Activated T-helper 1 cell treated with anti-CD3 and anti-CD28 coated beads, Interleukin-2, amount 50 U/mL, for 16 hours (primary cell): ENCODE measurements at places on chromosomes 3 and 15.

- no peak for DNase-seq
These were observed 264.9 kb upstream of the TPM1 start for GRCh38 chr15:62777671-62778070.

GRCh38 chr15:90915216-90915807, 12.2 kb downstream of the MAN2A2 start:
- DNase-seq: no peak

GRCh38 chr15:80747317-80748053, 31.7 kb upstream of the CEMIP start:
- no peak for DNase-seq

GRCh38 chr3:14524311-14524711, 15.8 kb downstream of the GRIP2 start:
- DNase-seq: no peak

GRCh38 chr3:97822359-97822775, 556 bp downstream of the CRYBG3 start:
- DNase-seq: peak; percentile 2

DNA sequence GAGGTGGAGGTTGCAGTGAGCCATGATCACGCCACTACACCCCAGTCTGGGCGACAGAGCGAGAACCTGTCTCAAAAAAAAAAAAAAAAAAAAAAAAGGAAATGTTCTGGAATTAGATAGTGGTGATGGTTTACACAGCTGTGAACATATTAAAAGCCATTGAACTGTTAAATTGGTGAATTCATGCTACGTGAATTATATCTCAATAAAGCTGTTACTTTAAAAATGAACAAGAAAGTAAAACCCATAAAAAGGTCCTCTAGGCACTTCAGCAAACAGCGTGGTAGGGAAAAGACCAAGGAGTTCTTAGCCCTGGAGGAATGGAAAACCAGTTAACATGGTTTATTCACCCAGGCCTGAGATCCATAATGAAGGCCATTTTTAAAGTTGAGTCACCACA, 180.1 kb downstream of the ATG7 start:
- DNase-seq: no peak

GRCh38 chr3:53646723-53647122, 152.3 kb downstream of the CACNA1D start:
- no peak for DNase-seq

DNA sequence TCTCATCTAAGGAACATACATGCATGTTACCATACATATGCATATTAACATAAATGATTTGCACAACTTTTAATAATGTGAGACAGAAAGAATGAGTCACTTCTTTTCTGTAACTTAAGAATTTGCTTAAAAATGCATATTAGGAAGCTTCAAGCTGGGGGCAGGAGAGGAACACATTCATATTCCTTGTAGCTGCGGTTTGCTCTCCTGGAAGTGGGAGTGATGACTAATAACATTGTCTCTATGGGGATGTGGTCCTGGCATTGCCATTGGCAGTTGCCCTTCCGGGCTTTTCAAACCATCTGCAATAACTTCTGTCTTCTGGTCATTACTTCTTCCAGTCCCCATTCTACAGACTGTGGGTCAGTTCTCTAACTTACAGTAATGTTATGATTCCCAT, 15.6 kb downstream of the CHST2 start:
- DNase-seq: no peak

GRCh38 chr3:8436661-8437287, 64.8 kb upstream of the LMCD1 start:
- DNase-seq: no peak

GRCh38 chr3:156323466-156323865, 203.1 kb downstream of the KCNAB1 start:
- no peak for DNase-seq

DNA sequence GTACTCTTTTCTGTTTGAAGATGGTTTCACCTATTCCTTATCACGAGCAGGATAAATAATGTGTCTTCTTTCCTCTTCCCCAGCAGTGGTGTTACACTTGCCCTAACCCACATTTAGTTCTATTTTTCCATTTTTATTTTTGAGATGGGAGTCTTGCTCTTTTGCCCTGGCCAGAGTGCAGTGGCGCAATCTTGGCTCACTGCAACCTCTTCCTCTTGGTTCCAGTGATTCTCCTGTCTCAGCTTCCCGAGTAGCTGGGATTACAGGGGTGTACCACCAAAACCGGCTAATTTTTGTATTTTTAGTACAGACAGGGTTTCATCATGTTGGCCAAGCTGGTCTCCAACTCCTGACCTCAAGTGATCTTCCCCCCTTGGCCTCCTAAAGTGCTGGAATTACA, 372.4 kb downstream of the FOXP1 start:
- DNase-seq: no peak

DNA sequence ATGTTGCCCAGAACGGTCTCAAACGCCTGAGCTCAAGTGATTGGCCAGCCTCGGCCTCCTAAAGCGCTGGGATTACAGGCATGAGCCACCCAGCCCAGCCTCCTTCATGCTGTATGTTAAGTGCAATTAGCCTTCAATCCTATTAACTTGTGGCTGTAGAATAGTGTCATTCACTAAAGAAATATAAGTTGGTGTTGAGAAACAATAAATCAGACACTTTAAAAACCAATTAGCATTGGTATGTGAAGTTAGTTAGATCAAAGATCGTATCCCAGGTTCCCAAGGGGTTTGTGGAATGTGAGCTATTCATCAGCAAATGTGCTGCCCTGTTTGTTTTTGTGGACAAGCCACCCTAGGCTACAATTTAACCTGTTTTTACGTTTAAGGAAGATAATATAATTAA, 11.0 kb upstream of the PIK3CB start:
- DNase-seq: no peak

- DNase-seq: no peak
These were observed 9.9 kb upstream of the PLA2G4D start for GRCh38 chr15:42104095-42104891.

GRCh38 chr15:85792102-85792731, 2.5 kb downstream of the KLHL25 start:
- no peak for DNase-seq

DNA sequence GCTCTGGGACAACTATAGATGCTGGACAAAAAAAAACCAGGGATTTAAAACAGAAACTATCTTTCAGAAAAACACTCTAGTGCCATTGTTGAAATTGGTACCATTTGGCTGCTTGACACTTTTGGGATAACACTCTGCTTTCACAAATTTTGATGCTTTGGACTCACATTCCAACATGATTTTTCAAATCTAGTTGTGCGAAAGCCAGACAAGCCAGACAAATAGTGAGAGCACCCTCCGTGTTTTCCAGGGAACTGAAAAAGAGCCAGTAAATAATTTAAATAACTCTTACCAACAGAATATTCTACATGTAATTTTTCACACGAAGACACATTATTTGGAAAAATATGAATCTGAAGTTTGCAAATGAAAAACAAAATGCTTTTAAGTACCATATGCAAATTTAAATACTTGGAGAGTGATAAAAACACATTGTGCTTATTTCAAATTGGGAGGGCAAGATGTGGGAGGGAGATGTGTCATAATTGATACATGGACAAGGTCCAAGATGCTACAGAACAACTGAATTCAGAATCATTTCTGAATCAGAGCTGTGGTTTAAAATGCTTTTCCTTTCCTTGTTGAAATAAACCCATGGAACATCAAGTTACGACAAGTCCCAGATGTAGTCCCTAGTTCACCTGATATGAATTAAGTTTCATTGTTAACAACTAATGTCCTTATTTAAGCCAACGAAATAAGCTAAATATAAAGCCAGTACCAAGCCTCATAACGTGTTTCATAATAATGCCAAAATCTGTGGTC, 144.2 kb upstream of the SOX2 start:
- no peak for DNase-seq

GRCh38 chr3:156448300-156448699, 106.6 kb downstream of the SSR3 start:
- no peak for DNase-seq
